Activated CD8-positive, alpha-beta memory T cell treated with anti-CD3 and anti-CD28 coated beads for 1 hour (primary cell): ENCODE measurements at places on chromosomes 12 and 14.

- DNase-seq: no peak
Measured at GRCh38 chr14:70856851-70857495, 47.7 kb upstream of the MAP3K9 start.

DNA sequence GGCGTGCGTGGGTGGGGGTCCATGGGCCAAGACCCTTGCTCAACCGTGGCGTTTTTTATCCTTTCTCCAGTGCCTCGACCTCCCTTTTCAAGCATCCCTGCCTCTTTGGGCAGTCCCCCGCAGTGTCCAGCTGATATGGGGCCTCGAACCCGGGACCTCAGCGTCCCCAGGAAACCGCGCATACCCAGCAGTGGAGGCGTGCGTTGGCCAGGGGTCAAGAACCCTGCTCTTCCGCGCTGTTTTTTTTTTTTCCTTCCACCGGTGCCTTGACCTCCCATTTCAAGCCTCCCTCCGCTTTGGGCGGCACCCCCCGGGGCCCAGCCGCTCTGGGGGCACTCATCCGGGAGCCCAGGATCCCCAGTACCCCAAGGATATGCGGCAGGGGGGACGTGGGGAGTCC lies 325.8 kb downstream of the ALG10 start:
- no peak for DNase-seq

DNA sequence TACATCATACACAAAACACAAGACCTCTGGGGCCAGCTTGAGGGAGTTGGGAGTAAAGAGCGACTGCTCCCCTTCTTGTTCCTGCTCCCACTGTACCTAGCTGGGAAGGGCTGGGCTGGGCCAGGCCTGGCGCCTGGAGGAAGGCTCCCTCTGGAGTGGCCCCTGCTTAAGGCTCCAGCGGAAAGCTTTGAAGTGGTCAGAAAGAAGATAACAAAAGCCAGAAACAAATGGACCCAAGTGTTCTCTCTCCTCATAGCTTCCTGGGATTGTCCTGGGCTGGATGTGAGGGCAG lies 25.3 kb downstream of the PRPF40B start:
- DNase-seq: no peak

- DNase-seq: no peak
Measured at GRCh38 chr14:81285245-81285644, 64.5 kb upstream of the GTF2A1 start.

GRCh38 chr14:65425885-65426284 lies 13.4 kb downstream of the FUT8 start:
- DNase-seq: no peak

DNA sequence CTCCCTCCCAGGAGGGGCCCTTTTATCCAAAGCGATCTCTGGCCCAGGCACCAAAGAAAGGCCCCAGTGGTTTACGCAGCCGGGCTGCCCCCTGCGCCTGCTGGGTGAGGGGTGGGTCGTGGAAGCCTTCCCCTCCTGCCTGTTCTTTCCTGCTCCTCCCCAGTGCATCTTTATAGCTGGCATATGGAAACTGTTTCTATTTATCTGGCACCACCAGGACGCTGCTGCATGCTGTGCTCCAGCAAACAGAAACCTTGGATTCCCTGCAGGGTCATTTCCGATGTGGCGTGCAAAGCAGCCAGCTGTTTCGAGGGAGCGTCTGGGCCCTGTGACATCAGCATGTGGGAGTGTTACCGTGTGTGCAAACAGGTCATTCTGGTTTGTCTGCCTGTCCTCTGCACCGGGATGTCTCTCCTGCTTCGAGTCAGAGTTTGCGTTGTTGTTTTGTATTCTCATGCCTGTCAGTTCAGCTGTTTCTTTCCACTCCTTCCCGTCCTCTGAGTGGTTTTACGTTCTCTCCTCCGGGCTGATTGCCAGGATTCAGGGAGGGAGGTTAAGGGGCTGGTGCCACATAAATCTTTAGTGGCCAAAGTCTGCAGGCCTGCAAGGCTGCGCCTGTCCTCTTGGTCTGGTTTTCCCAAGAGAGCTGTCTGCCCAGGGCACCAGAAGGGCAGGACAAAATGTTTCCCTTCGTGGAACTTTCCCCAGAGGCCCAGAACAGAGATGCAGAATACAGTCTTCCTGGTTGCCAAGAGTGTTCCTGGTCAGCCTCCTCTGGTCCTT lies 24.6 kb downstream of the TPCN1 start:
- no peak for DNase-seq
